SJCRH30 (cell line): ENCODE measurements at places on chromosomes 16 and 17.

GRCh38 chr17:12348476-12348875 lies 317.2 kb upstream of the MYOCD start:
- DNase-seq: no peak

DNA sequence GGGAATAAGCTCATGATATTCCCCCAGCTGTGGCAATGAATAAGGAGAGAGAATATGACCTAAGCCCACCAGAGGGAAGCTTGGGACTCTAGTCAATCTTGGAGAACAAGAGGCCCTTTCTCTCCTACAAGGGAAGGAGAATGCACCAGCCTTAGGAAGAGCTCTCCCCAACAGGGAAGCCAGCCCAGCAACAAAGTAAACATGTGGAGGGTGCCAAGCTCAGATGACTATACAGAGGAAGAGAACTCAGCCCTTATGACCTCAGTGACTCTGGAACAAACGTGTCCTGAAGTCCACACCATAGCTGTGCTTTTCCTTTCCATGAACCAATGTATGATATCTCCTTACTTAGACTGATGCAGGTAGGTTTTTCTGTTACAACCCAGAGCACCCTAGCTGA lies 219.7 kb downstream of the GSG1L start:
- no peak for DNase-seq

DNA sequence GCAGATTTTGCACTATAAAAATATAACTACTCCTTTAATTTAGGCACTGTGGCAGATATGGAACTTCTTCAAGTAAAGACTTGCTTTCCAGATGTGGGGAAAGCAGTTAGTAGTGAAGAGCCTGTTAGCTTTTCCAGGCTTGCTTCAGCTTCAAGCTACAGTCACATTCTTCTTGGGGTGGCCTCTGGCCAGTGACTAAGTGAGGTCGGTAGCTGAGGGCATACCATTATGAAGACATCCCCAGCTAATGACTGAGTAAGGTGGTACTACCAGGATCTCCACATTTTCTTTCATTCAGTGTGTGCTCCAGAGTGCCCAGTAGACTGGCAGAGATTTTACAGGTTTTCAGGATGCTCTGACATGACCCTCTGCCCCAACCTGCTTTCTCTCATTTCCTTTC lies 167.1 kb upstream of the KIF2B start:
- DNase-seq: no peak

DNA sequence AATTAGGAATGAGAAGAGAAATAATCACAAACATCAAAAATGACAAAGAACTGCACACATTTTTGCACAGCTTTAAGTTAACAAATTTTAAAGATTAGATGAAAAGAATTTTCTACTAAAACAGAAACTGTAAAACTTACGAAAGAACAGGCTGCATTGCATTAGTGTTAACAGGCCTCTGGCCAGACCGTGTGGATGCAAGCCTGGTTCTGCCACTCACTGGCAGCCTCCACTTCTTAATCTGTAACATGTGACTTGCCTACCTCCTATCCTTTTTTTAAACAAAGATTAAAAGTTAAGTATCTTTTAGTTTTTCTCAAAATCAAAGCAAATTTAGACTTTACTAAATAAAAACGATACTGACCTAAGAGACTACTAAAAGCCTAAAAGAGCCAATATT lies 37.5 kb downstream of the CREBBP start:
- no peak for DNase-seq

- no peak for DNase-seq
These were observed 107.3 kb downstream of the CMIP start for GRCh38 chr16:81551821-81552304.

DNA sequence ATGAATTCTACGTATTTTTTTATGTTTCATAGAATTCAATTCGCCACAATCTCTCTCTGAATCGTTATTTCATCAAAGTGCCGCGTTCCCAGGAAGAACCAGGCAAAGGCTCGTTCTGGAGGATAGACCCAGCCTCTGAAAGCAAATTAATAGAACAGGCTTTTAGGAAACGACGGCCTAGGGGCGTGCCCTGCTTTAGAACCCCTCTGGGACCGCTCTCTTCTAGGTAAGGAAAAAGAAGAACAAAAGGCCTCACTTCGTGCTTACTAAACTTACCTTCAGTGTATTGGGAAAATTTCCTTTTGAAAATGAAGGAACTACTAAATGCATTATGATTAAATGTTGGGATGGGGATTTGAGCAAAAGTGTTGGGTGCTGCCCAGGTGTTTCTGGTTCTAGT lies 63.2 kb downstream of the FOXK2 start:
- no peak for DNase-seq

DNA sequence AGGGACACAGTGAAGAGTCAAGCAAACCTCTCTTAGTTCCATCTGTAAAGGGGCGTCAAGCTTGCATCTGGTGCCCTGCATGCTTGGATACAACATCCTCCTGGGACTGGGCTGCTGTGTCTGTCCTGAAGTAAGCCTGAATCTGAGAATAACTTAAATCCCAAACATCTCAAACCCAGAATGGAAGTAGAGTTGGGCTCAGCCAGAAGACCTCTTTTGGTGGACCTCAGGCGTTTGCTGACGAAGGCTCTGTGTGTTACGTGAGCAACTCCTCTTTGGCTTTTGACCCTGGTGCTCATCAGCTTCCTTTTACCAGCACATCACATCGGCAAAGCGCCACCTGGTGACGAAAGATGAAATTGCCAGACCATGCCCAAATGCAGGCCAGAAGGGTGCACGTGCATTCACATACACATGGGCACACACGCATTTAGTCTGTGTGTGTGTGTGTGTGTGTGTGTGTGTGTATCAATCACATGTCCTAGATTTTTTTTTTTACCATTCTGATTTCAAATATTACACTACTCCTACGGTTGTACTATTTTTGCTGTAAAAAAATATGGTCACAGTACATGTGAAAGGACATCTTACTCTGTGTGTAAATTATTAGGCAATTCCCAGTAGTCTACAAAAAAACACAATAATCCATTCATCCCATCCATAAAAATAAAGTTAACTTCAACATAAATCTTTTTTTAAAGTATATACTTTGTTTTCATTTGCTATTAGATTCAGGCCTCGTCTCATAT lies 41.1 kb upstream of the FOXJ1 start:
- DNase-seq: peak; percentile 97
